ENCODE measurements at places on chromosomes 6 and 20.

DNA sequence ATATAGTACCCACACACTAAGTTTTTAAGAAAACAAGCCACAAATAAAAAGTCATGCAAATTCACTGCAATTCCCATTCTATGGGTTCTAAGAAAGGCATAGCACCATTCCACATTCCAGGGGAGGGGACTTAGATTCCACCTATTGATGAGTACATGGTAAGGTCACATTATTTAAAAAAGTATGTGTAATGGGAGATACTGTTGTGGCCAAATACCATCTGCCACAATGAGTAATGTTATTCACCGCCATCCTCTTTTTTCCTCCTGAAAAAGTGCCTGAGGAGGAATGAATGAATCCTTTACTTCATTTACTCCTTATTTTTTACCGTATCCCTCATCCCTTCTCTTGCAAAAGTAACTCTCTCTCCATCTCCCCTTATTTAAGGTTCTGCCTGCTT lies 27.0 kb upstream of the ADGRF1 start:
- no peak for DNase-seq

DNA sequence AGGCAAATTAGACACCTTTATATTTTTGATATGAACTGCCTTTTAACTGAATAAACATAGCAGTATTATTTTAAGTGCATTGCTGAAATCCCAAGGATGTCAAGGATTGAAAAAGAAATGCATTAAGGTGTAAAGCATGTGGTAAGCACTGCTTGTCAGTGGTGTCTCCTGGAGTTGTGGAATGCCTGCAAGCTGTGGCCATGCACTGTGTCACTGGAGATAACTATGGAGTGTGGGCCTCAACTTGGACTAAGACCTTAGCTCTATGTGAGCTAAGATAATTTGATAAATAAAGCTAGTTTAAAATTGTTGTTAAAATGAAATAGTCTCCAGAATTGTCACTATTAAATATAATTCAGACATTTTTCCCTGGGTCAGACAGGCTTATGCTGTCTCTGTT lies 156.6 kb upstream of the OPRM1 start:
- DNase-seq: no peak

DNA sequence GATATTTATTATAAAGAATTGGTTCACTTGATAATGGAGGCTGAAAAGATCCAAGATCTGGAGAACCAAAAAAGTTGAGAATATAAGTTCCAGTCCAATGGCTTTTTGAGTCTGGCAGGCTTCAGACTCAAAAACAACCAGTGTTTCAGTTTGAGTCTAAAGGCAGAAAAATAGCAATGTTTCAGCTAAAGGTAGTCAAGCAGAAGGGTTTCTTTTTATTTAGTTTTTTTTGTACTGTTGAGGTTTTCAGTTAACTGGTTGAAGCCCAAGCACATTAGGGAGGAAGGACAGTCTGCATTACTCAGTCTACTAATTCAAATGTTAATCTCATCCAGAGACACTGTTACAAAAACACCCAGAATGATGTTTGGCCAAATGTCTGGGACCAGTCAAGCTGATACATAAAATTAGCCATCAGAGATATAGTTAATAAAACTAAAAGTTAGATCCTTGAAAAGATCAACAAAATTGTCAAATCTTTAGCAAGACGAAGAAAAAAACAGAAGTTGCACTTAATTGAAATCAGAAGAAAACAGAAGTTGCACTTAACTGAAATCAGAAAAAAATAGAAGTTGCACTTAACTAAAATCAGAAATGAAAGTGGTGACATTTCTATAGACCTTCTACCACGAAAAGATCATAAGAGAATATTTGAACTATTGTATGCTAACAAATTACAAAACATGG lies 980.3 kb upstream of the FLRT3 start:
- DNase-seq: peak; percentile 5

GRCh38 chr20:45115829-45116228 lies 855 bp upstream of the WFDC5 start:
- DNase-seq: no peak

GRCh38 chr6:30544666-30545272 lies 11.5 kb downstream of the GNL1 start:
- peak; percentile 55 for DNase-seq

- DNase-seq: no peak
Measured at GRCh38 chr6:37016995-37017394, 11.5 kb downstream of the FGD2 start.

GRCh38 chr20:24420567-24420966 lies 48.9 kb upstream of the SYNDIG1 start:
- DNase-seq: no peak

GRCh38 chr20:48332555-48332954 lies 495.2 kb downstream of the PREX1 start:
- DNase-seq: no peak

DNA sequence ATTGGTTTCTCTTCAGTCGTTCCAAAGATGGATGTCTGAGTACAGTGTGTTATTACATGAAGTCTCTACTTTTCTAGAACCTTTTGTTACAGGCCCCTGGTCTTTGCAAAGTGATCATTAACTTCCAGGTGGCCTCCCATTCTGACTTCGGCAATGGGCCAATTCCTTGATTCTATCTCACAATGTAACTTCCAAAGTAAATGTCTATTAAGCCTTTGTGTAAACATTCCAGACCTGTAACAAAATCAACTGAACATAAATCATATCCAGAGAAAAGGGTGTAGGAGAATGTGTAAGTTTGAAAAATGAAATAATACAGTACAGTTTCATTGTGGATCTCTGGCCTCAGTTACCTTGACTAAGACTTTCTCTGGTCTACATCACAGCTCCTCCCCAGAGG lies 187.8 kb upstream of the JAG1 start:
- no peak for DNase-seq

GRCh38 chr20:9422321-9423057 lies 91.9 kb upstream of the LAMP5 start:
- no peak for DNase-seq

GRCh38 chr6:124769811-124770544 lies 192.3 kb upstream of the RNF217 start:
- no peak for DNase-seq

GRCh38 chr6:41836022-41836659 lies 48.6 kb downstream of the TOMM6 start:
- no peak for DNase-seq

DNA sequence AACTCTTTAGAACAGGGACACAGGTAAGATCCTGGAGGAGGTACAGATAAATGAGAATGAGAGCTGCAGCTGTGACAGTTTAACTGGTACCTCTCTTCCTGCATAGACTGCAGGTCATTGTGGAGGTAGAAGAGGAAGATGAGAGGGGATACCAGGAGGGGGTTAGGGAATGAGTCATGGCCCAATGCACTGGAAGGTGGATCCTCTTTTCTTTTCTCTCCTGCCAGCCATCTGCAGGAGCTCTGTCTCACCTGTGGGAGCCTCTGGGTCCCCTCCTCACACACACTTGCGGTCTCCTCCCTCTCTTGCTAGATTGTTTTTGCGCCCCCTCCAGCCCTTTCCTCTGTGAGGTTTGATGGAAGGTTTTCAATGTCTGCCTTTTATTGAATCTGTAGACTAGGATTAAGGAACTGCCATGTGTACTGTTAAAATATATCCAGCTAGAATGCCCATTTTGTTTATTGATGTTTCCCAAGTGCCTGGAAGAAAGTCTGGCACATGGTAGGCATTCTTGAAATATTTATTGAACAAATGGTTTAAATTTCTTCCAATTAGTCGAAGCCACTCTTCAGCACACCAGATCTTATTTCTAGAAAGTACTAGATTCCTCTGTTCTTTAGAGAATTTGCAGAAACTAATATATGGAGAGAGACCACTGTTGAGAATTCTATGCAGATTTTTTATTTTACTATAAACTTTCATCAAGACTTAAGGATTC lies 13.0 kb downstream of the C6orf163 start:
- DNase-seq: no peak

GRCh38 chr20:58264271-58264670 lies 35.8 kb upstream of the ANKRD60 start:
- DNase-seq: no peak

DNA sequence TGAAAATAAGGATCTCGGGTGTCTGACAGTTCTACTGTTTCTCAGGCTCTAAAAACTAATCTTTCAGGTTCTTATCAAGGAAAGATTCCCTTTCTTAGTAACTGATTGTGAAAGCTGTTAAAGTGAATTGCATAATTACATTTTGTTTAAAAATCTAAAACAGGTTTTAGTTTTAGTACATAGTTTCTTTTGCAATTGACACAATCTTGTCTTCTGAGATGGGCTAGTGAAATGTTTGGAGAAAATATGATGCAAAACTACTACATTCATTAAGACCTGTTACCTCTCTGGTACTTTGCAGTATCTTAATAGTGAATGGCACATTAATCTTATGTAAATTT lies 298.4 kb downstream of the UTRN start:
- DNase-seq: no peak

DNA sequence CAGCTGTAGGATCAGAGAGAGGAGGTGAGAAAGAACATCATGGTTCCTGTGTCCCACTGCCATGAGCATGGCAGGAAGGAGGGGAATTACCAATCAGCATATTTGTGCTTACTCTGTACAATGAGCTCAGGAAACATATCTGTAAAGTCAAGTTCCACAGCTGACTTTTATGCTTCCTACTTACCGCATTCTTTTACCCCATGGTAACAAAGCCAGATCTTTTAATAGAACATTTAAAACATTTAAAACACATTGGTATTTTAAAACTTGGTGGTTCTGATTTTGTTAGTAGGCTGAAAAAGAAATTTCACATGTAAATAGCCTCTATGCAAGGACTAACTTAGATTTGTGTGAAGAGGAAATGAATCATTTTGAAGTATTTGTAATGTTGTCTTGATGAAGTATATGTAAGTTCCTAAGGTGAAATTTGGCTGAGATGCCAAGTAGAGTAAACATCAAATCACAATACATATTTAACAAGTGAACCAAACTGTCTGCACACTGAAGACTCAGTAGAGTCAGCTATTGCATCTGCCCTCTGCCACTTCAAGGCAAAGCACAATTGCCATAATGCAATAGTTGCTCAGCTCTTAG lies 114.7 kb downstream of the GJA10 start:
- no peak for DNase-seq

DNA sequence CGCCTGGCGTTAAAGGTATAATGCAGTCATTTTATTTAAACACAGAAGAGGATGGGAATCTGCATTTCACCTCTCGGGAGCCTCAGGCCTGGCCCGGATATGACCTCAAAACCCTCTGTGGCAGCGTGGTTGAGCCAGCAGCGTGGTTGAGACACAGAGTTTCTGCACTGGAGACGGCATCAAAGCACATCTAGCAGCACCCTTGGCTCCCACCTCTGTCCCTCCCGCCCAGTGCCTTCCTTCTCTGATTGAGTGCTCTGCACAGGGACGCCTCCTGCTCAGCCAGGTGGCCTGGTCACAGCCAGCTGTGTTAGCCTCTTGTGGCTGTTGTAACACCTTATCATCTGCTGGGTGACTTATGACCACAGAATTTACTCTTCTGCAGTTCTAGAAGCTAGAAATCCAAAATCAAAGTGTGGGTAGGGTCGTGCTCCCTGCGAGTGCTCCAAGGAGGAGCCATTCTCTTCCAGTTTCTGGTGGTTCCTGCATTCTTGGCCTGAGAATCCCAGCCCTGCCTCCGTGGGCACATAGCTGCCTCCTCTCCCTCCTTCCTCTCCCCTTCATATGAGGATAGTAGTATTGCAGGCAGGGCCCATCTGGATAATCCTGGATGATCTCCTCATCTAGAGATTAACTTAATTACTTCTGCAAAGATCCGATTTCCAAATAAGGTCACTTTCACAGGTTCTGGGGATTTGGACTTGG lies 156.7 kb downstream of the SYCP2 start:
- no peak for DNase-seq

DNA sequence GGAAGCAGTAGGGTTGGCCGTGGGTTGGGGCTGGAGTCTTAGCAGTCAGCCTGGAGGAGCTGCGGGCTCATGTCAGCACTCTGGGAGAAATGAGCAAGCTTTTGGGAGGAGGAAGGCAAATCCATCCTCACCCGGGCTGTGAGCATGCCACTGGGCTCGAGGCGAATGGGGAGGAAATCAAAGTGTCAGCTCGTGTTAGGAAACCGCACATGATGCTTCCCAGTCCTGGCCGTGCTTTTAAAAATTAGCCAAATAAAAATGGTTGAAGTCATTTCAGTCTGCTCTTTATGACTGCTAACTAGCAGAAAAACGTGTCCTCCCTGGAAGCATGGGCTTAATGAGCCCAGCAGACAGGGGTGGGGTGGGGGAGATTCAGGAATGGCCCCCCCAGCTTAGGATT lies 98.1 kb downstream of the NFATC2 start:
- DNase-seq: no peak

DNA sequence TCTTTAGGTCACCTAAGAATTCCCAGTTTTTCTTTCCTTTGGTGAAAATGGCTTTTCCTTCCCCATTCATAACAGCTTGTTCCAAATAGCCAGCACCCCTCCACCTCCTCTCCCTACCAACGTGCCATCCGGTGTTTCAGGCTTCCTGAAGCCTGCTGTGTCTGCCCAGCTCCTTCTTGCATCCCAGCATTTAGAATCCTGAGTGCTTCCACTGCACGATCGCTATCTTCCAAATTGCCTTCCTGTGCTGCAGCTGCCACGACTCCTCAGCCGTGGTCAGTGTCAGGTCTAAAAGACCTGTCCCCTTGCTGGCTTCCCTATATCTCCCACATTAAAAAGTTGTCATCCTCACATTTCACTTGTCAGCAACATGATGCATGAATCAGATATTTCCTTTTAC lies 550.3 kb upstream of the JARID2 start:
- no peak for DNase-seq

- DNase-seq: peak; percentile 16
Measured at GRCh38 chr20:33450867-33451266, 7.3 kb upstream of the SNTA1 start.

DNA sequence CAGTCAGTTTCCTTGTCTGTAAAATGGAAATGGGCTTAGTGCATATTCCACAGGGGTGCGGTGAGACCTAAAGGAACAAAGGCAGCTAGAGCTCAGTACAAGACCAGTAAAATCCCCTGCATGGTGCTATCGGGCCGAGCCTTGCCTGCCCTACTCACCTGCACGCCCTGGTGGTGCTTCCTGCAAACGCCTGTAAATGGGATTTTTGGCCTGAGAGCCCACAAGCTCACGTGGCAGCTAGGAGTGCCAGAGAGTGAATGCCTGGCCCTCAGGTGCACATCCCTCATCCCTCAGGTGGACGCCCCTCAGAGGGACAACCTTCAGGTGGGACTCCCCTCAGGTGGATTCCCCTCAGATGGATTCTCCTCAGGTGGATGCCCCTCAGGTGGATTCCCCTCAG lies 48.0 kb upstream of the VSX1 start:
- DNase-seq: no peak
